ENCODE measurements at places on chromosomes 16 and 17.
A peak's percentile ranks its signal among the peaks of the same experiment; 100 is the strongest.

- DNase-seq = no peak
Measured at GRCh38 chr17:75590849-75591721, 3.5 kb downstream of the MYO15B start.

- DNase-seq = no peak
Measured at GRCh38 chr16:24754543-24754942, 25.1 kb downstream of the TNRC6A start.

DNA sequence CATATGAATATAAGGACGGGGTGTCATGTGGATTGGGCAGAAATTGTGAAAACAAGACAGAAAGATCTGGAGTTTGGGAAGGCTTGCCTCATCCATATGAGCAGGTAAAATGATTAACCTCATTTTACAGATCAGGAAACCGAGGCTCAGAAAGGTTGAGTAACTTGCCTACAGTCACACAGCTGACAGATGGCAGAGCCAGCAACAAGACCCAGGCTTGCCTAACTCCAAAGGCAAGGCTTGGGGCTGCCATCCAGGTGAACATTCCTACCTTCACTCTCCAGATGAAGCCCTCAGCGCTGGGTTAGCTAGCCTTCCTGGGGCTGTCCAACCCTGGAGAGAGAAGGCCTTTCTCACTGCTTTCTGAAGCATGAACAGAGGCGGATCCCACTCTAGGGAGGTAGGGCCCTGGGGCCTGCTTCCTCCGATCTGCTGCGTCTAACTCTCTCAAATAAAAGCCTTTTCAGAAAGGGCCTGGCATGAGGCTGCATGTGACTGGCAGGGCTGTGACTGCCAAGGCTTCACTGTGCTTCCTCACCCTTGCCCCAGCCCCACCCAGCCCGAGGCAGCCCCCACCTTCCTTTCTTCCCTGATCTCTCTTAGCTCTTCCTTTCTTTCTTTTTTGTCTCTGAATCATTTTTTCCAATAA, 107.8 kb downstream of the GNAO1 start:
- no peak for DNase-seq

- no peak for DNase-seq
Measured at GRCh38 chr17:40377832-40378231, 13.3 kb upstream of the GJD3 start.

GRCh38 chr16:84511831-84512230, 7.4 kb upstream of the MEAK7 start:
- no peak for DNase-seq

DNA sequence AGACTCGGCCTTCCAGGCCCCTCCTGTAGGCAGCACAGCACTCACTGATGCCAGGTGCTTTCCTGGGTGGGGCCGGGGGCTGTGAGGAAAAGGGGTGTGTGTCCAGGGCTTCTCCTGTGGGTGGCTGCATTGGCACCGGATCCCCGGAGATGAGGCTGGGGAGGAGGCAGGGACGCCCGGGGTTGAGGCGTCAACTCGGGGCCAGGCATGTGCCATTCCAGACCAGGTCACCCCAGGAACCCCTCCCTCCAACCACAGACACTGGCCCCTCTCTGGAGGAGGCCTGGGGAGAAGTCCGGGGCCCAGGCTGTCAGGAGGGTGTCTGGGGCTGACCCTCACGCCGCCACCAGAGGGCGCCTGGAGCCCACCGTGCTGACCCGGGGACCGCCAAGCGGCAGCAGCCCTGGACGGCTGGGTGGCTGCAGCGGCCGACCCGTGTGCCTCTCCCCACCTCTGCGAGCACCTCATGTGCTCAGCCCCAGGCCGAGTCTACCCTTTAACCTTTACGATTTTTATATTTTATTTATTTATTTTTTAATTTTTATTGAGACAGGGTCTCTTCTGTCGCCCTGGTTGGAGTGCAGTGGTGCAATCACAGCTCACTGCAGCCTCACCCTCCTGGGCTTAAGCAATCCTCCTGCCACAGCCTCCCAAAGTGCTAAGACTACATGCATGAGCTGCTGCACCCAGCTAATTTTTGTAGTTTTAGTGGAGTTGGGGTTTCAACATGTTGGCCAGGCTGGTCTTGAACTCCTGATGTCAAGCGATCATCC, 3.2 kb upstream of the METRN start:
- DNase-seq = peak; percentile 67

DNA sequence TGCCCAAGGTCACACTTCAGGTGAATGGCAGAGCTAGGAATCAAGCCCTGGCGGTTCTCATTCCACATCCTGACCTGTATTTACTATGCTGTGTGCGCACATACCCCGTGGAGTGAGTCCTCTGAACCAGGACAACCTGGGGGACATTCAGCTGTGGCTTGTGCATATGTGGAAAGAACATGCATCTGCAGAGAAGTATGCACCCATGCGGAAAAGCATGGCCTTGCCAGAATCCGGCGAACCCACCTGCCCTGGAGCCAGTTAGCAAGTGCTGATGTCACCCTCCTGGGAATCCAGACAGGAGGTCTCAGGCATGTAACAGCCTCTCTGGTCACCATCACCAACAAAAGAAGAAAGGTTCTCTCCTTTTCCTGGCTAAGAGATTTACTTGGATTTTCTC, 1.9 kb downstream of the RASL10B start:
- no peak for DNase-seq

DNA sequence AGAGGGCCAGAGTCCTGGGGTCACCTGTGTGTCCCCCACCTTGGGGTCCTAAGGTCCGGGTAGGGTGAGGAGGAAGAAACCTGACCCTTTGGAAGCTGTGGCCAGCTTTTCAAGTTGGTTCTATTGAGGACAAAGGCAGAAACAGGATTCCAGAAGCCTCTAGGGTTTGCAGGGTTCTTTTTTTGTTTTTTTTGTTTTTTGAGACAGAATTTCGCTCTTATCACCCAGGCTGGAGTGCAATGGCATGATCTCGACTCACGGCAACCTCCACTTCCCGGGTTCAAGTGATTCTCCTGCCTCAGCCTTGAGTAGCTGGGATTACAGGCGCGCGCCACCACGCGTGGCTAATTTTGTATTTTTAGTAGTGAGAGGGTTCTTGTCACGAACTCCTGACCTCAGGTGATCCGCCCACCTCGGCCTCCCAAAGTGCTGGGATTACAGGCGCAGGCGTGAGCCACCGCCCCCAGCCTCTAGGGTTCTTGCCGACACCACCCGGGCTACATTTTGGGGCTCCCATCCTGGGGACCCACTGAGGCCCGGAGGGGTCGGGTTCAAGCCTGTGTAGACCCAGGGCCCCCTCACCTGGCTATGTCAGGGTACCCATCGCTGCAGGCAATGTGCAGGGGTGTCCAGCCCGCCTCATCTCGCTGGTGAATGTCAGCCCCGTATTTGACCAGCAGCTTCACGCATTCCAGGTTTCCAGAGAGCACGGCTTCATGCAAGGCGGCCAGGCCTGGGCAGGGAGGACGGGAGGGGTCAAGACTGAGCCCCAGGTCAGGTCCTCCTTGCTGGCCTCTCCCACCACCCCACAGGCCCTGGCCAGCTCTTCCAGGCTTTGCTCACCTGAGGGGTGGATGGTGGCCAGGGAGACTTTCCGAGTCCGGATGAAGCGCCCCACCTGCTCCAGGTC, 674 bp downstream of the PPP1R27 start:
- DNase-seq = no peak

- peak; percentile 17 for DNase-seq
Measured at GRCh38 chr17:40219594-40220338, 662 bp downstream of the WIPF2 start.

GRCh38 chr17:737561-738113, 5.2 kb downstream of the TLCD3A start:
- DNase-seq = no peak

All from activated T-helper 1 cell treated with anti-CD3 and anti-CD28 coated beads, Interleukin-12 subunit alpha, Interleukin-12 subunit beta, Interleukin-2, Interleukin-4 antibody, amounts not matched to agents 30 ng/mL and 10 ng/mL and 1 ng/mL, durations not matched to agents 14 hours and 24 hours and 36 hours (primary cell).